Left forelimb (tissue), 1 donor: ENCODE measurements at places on chromosomes 5 and 9.

- DNase-seq: no peak
Observed at GRCh38 chr9:18366184-18366583, 107.8 kb upstream of the ADAMTSL1 start.

DNA sequence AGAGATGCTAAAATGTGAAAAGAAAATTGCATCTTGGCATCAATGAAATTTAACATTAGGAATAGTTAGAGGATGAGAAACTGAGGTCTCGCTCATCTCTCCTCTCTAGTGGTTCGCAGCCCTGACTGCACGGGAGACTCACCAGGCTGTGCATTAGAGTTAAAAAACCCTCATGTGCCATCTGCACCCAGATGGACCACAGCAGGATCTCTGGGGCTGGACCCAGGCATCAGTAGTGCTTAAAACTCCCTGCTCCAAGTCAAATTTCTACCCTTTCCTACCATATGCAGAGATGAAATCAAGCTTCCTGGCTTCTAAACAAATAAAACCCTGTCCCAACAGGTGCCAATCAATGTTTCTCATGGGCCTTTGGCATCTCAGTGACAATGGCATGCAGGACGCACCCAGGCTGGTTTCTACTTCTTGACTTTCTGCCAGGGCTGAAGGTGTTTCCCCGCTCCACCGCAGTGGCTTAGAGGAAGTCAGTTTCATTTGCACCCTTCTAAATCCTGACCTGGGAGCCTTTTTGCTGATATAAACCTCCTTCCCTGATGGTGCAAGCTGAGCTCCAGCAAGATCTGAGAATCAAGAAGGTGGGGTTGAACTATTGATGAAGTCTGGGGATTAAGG, 132.6 kb downstream of the NSG2 start:
- no peak for DNase-seq

GRCh38 chr9:35757226-35757891, 3.3 kb upstream of the MSMP start:
- DNase-seq: no peak

GRCh38 chr9:130267930-130268329, 2.4 kb downstream of the HMCN2 start:
- no peak for DNase-seq

- no peak for DNase-seq
Observed at GRCh38 chr5:31415960-31416359, 115.9 kb downstream of the DROSHA start.

DNA sequence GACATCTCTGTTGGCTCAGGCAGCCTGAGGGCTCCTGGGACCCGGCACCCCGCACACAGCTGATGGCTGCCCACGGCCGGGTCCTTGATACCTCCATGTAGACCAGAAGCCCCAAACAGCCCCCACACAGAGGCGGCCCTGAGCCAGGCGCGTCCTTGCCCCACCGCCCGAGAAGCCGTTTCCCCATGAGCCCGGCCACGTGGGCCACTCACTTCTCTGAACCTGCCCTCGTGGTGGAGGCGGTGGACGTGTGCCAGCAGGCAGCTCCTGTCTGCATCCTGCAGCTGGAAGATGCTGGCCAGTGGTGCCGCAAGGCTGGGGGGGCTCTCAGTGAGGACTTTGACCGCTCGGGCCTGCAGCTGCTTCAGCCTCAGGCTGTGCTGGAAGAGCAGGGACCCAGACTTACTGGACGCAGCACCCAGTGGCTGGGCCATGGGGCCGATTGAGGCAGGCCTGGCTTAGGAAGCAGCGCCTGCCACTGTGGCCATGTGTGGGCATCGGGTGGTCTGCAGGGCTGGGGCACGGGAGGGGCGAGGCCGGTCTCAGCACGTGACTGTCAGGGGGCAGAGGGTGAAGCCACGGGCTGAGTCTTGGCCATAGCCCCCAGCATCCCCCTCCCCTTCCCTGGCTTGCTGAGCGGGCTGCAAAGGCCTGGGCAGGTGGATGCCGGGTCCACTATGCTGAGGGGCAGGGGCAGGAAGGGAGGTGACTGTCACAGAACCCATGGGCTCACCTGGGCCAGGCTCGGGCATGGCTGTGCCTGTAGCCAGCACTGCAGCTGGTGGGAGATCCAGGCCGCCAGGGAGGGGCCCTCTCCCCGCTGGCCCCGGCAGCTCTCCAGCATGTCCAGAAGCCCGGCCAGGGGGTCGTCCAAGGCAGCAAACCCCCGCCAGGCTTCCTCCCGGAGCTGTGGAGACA, 50.0 kb downstream of the EXD3 start:
- DNase-seq: peak; percentile 46

DNA sequence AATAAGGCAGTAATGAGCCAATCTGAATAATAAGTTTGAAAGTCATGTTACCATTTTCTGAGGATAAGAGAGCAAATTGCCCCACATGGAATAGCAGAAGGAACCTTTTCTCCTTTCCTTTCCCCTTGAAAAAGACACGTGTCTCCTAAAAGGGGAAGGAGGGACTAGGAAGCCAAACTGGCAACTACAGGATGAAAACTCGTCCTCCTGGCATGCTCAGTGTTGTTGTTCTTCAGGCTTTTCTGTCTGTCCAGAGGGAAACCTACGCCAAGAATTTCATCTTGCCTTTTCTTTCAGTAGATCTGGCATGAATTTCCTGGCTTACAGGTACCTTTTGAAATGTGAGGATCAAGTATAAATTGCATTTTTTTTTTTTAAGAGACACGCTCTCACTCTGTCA, 355.9 kb upstream of the TLE4 start:
- DNase-seq: no peak

DNA sequence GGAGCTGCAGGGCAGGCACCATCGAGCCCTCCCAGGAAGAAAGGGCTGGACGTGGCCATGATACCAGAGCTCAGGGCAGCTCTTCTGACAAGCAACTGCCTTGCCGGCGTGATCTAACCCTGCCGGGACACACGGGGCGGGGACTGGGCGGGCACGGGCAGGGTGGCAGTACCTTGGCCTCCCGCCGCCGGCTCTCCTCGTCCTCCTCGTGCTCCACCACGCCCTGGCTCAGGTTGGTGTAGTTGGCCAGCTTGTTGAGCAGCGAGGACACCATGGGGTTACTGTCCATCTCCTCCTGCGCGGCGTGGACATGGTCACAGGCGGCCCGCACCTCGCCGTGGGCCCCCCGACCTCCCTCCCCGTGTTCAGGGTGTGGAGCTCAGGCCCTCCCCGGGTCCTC, 18.5 kb downstream of the SLC12A7 start:
- DNase-seq: no peak

DNA sequence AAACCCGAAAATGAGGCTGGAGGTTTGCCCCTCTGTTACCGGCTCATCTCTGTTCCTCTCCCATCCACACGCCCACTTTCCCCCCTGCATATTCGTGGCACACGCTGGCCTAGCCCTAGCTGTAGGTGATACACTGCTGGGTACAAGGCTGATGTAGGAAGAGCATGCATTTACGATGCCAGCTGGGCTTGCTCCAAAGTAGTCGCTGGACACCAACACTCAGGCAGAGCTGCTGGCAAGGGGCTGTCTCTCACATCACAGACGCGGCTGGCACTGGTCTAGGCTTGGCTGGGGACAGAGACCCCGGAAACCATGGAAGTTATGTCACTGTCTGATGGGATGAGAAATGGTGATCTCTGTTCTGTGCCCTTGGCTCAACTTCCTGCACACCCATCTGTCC, 9.8 kb upstream of the PHYKPL start:
- DNase-seq: no peak

GRCh38 chr5:61813361-61813760, 481.3 kb downstream of the ZSWIM6 start:
- DNase-seq: no peak

GRCh38 chr9:31536471-31536870, 848.0 kb upstream of the ACO1 start:
- DNase-seq: no peak

DNA sequence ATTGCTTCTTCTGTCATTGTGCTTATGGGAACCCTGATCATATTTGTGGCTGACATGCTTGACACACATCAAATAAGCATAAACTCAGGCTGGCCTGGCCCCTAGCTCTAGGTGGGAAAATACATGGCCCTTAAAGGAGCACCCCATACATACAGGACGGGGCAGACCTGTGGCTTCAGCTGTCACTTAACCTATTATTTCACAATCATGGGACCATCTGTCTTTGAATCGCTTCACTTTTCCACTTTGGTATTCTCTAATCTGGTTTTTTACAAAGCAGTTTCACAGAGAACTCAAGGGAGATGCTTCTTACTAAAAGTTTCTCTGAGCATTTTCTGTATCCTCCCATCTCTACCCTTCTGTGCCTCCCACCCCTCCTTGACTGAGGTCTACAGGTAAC, 34.6 kb upstream of the LRRTM2 start:
- DNase-seq: no peak

DNA sequence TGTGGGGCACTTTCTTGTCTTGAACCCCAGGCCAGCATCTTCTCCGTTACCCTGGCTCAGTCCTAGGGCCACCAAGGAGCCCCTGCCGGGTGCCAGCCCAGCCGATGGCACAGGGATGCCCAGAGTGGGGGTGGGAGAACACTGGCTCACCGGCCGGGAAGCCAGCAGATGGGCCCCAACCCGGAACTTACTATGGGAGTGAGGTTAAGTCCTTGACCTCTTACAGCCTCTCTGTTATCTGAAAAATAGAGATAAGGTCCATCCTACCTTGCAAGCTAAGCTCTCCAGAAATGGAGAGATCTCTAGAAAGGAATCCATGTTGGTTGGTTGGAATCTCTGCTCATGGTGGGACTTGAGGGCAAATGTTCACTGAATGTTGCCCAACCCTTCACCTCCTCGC, 20.8 kb downstream of the SH3PXD2B start:
- DNase-seq: no peak

GRCh38 chr5:76303921-76304320, 99.2 kb upstream of the IQGAP2 start:
- no peak for DNase-seq

DNA sequence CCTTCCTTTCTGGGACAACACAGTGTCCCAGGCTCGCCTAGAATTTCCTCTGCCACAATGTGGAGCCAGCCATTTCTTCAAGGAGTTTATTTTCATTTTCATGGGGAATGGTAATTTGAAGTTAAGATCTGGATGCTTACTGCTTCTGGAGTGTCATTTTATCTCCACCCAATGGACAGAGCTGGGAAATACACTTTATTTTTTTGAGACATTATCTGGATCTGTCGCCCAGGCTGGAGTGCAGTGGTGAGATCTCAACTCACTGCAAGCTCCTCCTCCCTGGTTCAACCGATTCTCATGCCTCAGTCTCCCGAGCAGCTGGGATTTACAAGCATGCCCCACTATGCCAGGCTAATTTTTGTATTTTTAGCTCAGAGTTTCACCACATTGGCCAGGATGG, 12.7 kb upstream of the THG1L start:
- no peak for DNase-seq

GRCh38 chr5:41843456-41844370, 26.5 kb downstream of the OXCT1 start:
- no peak for DNase-seq

- no peak for DNase-seq
Observed at GRCh38 chr9:110444911-110445310, 107.2 kb upstream of the TXNDC8 start.

GRCh38 chr5:79959407-79959806, 31.7 kb downstream of the MTX3 start:
- no peak for DNase-seq

DNA sequence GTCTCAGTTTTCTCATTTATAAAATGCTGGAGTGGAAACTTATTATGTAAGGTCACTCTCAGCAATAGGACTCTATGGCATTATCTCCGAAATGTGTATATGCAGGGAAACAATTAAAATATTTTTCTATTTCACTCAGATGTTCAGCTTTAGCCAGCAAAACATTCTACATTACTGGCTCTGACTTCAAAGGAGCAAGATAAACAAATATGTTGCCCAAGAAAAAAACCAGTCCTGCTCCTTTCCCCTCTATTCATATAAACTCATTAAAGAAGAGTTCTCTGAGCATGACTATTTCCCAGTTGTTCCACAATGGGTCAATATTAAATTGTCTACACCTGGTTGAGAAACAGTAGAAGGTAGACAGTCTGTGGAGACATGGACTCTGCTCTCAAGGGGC, 155.0 kb downstream of the NPR3 start:
- DNase-seq: no peak

DNA sequence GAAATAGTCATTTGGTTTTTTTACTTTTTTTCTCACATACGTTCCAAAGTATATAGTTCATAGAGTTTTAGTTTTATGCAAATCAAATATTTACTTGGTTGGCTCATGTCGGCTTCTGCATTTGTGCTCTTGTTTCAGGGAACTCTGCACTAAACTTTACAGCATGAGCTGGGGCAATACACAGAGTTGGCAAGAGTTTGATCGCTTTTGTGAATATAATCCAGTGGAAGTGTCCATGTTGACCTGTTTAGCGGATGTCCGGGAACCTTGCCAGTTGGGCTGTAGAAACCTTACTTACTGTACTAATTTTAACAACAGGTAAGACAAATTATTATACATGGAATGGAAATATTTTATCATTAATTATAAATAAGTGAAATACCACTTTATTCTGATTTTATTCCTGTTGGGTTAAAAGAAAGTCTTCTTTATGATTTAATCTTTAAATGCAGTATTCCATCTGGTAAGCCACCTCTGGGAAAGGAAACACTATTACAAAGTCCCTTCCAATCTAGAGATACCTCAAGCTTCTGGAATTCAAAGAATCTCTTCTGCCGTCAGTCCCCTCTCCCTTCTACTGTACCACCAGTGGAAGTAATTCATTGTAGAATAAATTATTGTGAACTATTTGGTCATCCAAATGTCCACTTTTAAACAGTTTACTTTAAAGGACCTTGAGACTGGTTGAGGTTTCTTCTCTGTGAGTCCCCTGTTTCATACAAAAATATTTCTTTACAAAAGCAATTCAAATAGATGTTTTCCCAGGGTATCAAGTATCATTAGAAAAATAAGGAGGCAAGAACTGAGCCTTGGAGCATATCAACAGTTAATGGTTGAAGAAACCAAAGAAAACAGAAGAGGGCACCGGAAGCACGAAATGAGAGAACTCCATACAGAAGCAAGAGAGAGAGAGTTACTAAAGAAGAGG, 45.2 kb upstream of the GLIPR2 start:
- peak; percentile 64 for DNase-seq

GRCh38 chr5:95823738-95824609, 1.4 kb upstream of the GLRX start:
- DNase-seq: no peak

GRCh38 chr9:12808569-12808968, 33.7 kb downstream of the LURAP1L start:
- no peak for DNase-seq

GRCh38 chr5:2282893-2283292, 400.2 kb upstream of the IRX4 start:
- DNase-seq: no peak
